ENCODE measurements at places on chromosomes 5 and 9. TPM values are rescaled to one million over a fixed set of nuclear protein-coding genes. Genes with fewer than 3 reads are reported as not detected.

GRCh38 chr5:141412854-141413539 lies at the start of gene PCDHGA10:
Gene PCDHGA10 (plus strand): TSS chr5:141412987. CDS start chr5:141413176, 189 bp downstream.
- no peak within 1 kb of the TSS for H3K27ac ChIP-seq
- no peaks in the 10 kb centered on the region for H3K36me3 ChIP-seq
- no peaks in the 10 kb centered on the region for H3K4me1 ChIP-seq
- DNase-seq, result peak; percentile 37
- 0 out of 2 replicates have a peak within 1 kb of the TSS, but pooled peaks have one; percentile 4 for H3K4me3 ChIP-seq

GRCh38 chr9:69981686-69982445 lies 61.8 kb upstream of the MAMDC2 start:
- peaks cover 13% of the 10 kb centered on the region for H3K4me1 ChIP-seq
- no peak for DNase-seq
- H3K27ac ChIP-seq, result no peak overlapping the region
- no peaks in the 10 kb centered on the region for H3K27me3 ChIP-seq
- no peaks in the 10 kb centered on the region for H3K36me3 ChIP-seq
- no peak overlapping the region for H3K4me3 ChIP-seq

DNA sequence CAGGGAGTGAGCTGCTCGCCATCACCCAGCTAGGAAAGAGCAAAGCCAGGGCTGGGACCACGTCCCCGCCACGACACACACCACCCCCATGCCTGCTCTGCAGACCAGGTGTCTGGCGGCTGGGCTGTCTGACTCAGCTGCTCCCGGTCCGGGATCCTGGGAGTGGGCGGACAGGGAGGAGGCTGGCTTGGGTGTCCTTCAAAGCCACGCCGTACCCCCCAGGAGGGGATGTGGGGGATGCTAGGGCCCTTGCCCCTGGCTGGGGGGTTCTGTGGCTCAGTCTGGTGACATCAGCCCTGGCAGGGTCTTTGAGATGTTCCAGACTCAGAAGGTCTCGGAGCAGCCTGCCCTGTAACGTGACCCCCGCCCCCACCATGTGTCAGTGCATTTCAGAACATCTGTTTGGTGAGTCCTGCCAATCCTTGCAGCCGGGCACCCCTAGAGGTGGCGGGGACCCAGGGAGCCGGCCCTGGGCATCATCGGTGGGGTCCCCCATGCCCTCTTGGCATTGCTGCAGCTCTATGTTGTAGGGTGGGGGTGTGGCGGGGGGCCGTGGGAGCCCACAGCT lies 62.3 kb downstream of the HMCN2 start:
- H3K27me3 ChIP-seq, result peaks cover 10% of the 10 kb centered on the region
- no peak overlapping the region for H3K27ac ChIP-seq
- no peak overlapping the region for H3K4me3 ChIP-seq
- no peaks in the 10 kb centered on the region for H3K36me3 ChIP-seq
- peaks cover 14% of the 10 kb centered on the region for H3K4me1 ChIP-seq

GRCh38 chr9:137139468-137140150 lies 655 bp downstream of the GRIN1 start:
- H3K4me1 ChIP-seq, result peaks cover 4% of the 10 kb centered on the region
- no peaks in the 10 kb centered on the region for H3K36me3 ChIP-seq
- DNase-seq, result no peak
- no peak overlapping the region for H3K27ac ChIP-seq
- H3K4me3 ChIP-seq, result no peak overlapping the region

- H3K4me1 ChIP-seq, result peaks cover 26% of the 10 kb centered on the region
- peak; percentile 65 for DNase-seq
- no peak overlapping the region for H3K4me3 ChIP-seq
- H3K27ac ChIP-seq, result peak overlapping the region; percentile 65
Observed at GRCh38 chr9:37953775-37954437, 50.0 kb upstream of the SLC25A51 start.

DNA sequence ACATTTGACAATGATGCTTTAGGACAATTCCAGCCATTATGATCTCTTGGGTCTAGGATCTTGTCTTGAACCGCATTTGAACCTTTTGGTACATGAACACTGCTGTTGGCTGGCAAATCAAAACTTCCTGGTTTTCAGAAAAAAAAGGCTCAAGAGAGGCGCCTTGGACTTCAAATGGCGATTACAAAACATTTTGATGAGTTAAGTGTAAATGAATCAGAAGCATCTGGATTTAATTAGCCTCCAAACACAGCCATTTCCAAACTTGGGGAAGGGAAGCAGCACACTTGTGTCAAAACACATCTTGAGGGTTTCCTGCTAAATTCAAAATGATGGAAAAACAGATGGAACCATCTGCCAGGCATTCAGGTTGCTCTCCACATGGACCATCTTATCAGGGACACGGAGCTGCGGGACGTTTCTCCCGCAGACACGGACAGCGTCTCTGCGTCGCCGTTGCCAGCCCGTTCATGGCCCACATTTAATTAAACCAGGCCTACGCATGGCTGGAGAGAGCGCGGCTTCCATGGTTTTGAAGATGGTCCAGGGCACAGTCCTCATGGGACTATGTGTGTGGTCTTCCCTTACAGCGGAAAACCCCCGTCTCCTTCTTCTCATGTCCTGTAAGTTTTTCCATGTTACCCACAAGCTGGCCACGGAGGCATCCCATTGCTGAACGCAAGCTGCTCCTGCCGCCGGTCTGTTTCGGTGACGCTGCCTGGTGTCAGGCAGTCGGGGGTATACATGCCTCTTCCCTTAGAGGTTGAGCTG lies 55.8 kb upstream of the PTCH1 start:
- H3K36me3 ChIP-seq, result no peaks in the 10 kb centered on the region
- H3K4me1 ChIP-seq, result peaks cover 67% of the 10 kb centered on the region
- peak overlapping the region; percentile 69 for H3K27ac ChIP-seq
- DNase-seq, result peak; percentile 94

- no peaks in the 10 kb centered on the region for H3K27me3 ChIP-seq
- DNase-seq, result peak; percentile 89
- peaks cover 98% of the 10 kb centered on the region for H3K4me1 ChIP-seq
- peak overlapping the region; percentile 11 for H3K4me3 ChIP-seq
- H3K36me3 ChIP-seq, result no peaks in the 10 kb centered on the region
Observed at GRCh38 chr9:96136992-96137670, 164.8 kb downstream of the HSD17B3 start.

DNA sequence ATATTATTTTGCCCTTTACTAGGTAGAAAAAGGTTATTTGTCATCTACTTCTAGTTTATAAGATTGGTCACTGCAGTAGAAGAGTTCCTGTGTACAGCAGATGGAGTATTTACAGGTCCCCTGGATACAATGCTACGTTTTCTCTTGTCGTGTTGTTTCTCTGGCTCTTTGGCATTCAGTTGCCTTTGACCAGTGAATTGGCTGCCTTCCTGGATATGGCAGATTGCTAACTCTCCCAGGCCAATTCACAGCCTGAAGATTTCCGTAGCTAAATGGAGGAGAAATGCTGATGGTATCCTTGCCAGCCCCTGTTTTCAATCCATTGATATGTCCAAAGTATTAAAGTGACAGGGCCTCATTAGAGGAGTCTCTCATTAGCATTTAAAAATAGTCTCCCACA lies 32.5 kb upstream of the GNAQ start:
- DNase-seq, result no peak
- no peaks in the 10 kb centered on the region for H3K27me3 ChIP-seq
- H3K4me1 ChIP-seq, result no peaks in the 10 kb centered on the region
- no peak overlapping the region for H3K27ac ChIP-seq

DNA sequence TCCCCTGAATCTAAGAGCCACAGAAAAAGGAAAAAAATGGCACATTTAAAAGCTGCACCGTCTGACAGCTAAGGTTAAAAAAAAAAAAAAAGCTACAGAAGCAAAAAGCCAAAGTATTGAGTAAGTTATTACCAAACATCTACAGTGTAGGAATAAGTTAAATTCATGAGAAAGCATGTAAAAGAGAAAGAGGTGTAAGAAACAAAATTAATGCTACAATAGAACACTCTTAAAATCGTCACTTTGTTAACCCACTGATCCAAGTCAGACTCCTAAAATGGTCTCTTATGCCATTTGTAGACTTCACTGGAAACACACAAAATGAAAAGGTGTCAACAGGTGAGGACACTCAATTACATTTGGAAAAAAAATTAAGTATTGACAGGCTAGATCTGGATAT lies 120.2 kb downstream of the SSBP2 start:
- no peaks in the 10 kb centered on the region for H3K36me3 ChIP-seq
- no peak overlapping the region for H3K4me3 ChIP-seq
- no peaks in the 10 kb centered on the region for H3K27me3 ChIP-seq
- H3K27ac ChIP-seq, result no peak overlapping the region

DNA sequence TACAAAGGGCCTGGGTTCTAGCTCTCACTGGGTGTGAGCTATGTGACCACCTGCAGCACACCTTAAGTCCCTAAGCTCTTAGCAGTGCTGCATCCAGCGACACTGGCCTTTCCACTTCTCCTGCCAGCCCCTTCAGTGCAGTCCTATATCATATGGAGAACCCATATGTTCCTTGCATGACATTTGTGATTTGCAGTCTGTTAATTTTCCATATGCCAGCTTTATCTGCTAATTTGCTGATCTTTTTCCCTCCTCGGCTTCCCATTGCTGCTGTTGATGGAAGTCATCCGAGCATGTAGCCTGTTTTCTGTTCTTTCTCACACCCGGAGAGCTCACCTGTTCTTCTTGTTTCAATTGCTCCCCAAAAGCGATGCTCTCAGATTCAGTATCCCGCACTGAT lies 23.2 kb downstream of the PRDM6 start:
- no peaks in the 10 kb centered on the region for H3K36me3 ChIP-seq
- H3K27me3 ChIP-seq, result no peaks in the 10 kb centered on the region
- H3K4me3 ChIP-seq, result no peak overlapping the region
- no peak for DNase-seq
- peaks cover 14% of the 10 kb centered on the region for H3K4me1 ChIP-seq
- no peak overlapping the region for H3K27ac ChIP-seq

GRCh38 chr5:117414926-117415325 lies 840.3 kb upstream of the SEMA6A start:
- no peak for DNase-seq
- H3K27ac ChIP-seq, result no peak overlapping the region
- H3K4me3 ChIP-seq, result no peak overlapping the region
- H3K36me3 ChIP-seq, result no peaks in the 10 kb centered on the region
- no peaks in the 10 kb centered on the region for H3K4me1 ChIP-seq

- H3K4me3 ChIP-seq, result no peak overlapping the region
- H3K27me3 ChIP-seq, result no peaks in the 10 kb centered on the region
- H3K4me1 ChIP-seq, result no peaks in the 10 kb centered on the region
- H3K36me3 ChIP-seq, result no peaks in the 10 kb centered on the region
- DNase-seq, result no peak
Observed at GRCh38 chr9:120894321-120895148, 17.5 kb upstream of the PHF19 start.

DNA sequence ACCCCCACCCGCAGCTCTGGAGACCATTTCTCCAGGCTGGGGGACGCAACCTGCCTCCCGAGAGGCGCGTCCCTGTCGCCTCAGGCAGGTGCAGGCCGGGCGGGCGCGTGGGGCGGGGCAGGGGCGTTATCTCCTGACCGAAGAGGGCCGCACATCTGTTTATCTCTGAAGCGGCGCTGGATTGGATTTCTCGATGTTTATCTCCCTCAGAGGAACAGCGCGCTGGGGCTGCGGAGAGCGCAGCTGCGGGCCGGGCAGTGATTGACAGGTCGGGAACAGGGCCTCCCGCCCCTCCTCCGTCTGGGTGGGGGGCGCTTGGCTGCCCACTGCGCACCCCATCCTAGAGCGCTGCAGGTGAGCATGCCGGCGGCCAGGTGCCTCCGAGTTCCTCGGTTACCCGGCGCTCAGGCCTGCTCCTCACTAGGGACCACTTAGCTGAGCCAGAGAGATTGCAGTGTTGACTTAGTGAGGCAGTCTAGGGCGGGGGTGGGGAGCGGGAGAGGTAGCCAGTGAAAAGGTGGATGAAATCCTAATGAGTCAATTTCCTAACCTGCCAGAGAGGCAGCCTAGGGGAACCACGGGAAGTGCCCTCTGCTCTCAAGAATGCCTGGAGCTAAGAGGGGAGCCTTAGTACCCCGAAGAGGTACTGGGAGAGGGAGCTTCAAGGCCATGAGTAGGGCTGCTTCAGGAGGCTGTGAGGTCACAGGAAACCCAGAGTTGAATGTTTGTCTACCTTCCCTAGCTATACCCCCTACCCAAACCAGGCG lies 39.6 kb upstream of the TIFAB start:
- H3K4me3 ChIP-seq, result no peak overlapping the region
- no peak overlapping the region for H3K27ac ChIP-seq
- no peaks in the 10 kb centered on the region for H3K27me3 ChIP-seq
- DNase-seq, result no peak

- DNase-seq, result peak; percentile 84
Observed at GRCh38 chr5:141514330-141515133, 25.7 kb downstream of the PCDHGC5 start.

The NPR3 gene
- total RNA-seq, result 9.9 TPM

The DMRT3 gene
- total RNA-seq, result not detected

The OR1J4 gene
- not detected for total RNA-seq

Measured in SJSA1 (cell line).